Stimulated activated CD4-positive, alpha-beta T cell treated with anti-CD3 and anti-CD28 coated beads, Interleukin-15, amount 100 ng/mL, for 48 hours (primary cell): ENCODE measurements at places on chromosomes 13 and 19.

DNA sequence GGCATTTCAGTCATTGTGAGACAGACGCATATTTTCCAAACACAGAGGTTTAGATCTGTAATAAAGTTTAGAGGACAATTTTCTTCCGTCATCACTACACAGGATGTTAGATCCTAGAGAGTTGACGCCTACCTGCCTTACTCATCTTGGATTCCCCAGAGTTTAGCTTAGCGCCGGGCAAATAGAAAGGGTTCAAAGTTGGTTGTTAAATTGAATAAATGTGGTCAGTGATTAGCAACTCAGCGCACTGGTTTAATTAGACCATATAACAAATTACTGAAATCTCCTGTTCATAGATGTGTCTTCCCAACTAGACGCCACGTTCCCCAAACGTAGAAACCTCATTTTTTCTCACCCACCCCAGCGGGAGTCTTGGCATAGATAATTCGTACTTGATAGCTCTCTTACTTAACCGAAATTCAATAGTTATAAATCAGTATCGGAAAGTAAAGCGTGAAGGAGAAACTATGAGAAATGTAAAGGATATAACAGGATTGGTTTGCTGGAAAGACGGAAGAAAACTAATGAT is 726 bp upstream of the UFM1 start:
- peak; percentile 17 for DNase-seq

GRCh38 chr19:51204321-51204720 is 20.6 kb upstream of the CD33 start:
- DNase-seq: no peak

DNA sequence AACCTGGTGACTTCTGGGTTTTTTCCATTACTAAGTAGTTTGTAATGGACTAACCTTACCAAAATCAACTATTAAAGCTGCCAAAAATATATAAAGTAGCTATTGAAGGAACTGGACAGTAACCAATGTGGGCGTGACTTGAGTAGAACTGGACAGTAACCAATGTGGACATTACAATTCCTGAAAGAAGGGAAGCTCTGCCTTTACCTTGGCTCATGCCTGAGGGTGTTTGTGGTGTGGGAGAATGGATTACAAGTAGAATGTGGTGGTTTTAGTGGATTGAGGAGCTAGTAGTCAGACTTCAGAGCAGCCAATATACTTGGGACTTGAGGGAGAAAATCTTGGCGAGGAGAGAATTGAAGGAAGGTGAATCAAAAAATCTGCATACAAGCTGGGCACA is 17.5 kb downstream of the LRRC63 start:
- no peak for DNase-seq

- DNase-seq: no peak
Measured at GRCh38 chr13:72536714-72537394, 190.6 kb downstream of the MZT1 start.

- peak; percentile 36 for DNase-seq
Measured at GRCh38 chr13:26254583-26255111, 718 bp downstream of the CDK8 start.

GRCh38 chr13:99577934-99578917 is 77.0 kb downstream of the TM9SF2 start:
- no peak for DNase-seq

DNA sequence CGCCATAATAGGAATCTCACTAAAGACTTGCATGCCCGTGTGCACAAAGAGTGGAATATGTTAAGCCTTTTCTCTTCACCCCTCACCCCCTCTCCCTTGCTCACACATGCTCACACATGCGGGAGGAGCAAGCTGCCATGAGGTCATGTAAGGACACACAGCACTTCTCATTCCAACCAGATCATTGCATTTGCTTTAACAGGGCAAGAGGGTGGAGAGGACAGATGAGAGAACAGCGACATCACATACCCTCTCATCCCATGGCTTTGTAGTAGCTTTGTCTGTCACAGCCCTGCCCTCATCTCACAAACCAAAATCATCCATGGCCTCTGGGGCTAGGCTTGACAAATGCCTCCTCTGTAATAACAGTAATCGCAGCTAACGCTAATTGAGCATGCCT is 145.6 kb upstream of the FRY start:
- no peak for DNase-seq

DNA sequence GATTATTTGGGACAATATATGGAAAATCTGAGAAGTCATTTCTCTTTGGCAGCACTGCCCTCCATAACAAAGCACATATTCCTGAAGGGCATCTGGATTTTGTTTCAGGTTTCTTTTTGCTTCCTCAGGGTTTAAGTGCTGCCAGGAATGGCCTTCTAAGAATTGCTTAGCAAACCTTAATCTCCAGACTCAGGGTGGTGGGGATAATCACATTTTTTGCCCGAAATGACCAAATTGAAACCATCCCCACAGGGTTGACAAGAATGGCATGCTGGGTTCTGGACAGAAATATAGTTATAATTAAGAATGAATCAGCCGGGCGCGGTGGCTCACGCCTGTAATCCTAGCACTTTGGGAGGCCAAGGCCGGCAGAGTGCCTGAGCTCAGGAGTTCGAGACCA is 6.4 kb upstream of the CDADC1 start:
- no peak for DNase-seq

DNA sequence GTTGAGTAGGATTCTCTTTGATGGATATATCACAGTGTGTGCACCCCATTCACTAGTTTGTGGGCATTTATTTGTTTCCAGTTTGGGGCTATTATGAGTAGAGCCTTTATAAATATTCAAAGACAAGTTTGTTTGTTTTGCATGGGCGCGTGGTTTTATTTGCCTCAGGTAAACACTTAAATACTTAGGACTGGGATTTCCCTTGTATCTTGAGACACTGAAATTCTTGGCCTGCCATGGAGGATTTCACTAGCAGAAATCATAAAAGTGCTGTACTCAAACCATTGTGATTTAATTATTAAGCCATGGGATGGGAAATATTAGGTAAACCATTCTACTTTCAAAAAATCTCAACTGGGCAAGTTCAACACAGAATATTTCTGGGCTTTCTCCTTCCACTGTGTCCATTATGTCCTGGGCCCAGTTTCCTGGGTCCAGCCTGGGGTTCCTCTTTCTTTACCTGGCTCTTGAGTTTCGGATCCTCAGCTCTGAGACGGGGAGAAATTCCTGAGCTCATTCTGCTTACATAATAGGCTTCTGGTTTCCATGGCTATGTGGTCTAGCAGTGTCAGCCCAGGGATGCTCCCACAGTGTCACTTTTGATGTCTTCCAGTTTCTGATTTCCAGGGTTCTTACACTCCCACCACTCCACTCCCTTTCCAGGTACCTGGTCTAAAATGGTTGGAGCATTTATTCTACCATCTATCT is 14.4 kb downstream of the MYO16 start:
- no peak for DNase-seq

DNA sequence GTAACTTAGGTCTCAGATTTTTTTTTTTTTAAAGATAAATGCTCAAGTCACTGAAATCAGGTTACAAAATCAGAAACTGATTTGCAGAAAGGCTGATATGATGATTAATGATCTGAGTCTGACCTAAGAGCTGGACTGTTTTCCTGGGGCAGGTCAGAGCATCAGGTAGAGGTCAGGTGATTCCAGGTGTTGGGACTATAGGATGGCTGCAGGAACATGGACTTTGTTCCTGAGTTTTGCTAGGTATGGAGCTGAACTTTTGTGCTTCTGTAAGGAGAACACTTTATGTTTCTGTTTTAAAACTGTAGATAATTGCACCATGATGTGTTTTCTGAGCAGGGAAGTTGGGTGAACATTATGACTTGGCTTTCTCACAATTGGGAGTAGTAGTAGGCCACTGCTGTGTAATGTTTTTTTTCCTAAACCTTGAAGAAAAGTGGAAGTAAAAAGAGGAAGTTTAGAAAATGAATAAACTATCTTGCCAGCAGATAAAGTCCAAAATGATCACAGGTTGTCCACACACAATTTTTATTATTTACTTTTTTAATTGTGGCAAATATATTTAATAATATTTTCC is 297.2 kb downstream of the DCT start:
- DNase-seq: no peak

GRCh38 chr19:35731779-35732405 is 10.4 kb downstream of the IGFLR1 start:
- DNase-seq: no peak

GRCh38 chr13:59950266-59950665 is 213.5 kb downstream of the DIAPH3 start:
- DNase-seq: no peak

GRCh38 chr19:19575411-19575810 is 37.3 kb downstream of the CILP2 start:
- no peak for DNase-seq

GRCh38 chr13:38346764-38347163 is 2.9 kb upstream of the UFM1 start:
- no peak for DNase-seq

DNA sequence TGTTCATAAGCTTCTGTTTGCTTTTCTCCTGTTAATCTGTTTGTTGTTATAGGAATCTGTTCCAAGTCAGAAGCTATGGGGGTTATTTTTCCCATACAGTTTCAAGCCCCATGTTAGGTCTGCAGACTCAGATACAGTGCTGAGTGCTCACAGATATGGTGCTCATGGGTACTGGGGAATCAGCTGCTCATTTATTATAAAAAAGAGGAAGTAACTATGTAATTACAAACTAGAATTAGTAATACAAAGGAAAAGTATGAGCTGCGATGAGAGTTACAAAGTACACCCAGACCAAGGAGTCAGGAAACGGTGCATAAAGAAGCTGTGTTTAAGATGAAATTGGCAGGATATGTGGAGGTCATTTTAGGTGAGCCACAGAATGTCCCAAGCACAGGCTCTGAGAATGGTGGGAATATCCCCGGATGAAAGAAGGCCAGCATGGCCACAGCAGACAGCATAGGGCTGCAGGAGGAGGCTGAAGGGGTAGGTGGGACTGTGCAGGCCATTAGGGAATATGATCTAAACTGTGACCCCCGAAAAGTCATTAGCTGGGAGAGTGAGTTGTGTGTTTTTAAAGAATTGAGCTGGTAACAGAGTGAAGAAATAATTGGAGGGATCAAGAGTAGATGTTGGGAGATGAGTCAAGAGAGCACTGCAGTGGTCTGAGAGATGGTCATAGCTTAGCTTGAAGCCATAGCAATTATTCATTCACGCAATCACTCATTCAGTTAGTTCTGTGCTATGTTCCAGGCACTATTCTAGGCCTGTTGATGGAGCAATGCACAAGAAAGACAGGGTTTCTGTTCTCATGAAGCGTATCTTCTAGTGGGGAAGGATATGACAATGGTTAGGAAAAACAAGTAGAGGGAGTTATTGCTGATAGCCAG is 177.4 kb upstream of the UBL3 start:
- no peak for DNase-seq

GRCh38 chr13:113916330-113916815 is 52.5 kb upstream of the GAS6 start:
- DNase-seq: no peak

GRCh38 chr13:32038343-32038742 is 6.8 kb downstream of the FRY start:
- DNase-seq: no peak

DNA sequence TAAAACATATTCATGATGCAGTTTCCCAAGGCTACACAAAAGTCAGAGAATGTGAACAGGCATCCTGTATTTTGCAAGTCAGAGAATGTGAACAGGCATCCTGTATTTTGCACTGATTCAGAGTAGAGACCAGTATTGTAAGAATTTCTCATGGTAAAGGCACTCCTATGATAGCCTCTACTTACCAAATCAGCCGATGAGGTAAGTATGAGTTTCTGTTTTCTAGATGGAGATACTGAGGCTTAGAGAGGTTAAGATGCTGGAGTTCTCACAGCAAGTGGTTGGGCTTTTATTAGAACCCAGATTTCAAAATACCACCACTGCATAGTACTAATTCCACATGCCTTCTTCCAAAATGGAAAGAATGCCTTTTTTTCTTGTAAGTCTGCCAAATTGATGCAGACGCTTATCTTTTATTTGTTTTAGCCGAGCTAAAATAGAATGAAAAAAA is 12.3 kb downstream of the TPT1 start:
- DNase-seq: no peak

DNA sequence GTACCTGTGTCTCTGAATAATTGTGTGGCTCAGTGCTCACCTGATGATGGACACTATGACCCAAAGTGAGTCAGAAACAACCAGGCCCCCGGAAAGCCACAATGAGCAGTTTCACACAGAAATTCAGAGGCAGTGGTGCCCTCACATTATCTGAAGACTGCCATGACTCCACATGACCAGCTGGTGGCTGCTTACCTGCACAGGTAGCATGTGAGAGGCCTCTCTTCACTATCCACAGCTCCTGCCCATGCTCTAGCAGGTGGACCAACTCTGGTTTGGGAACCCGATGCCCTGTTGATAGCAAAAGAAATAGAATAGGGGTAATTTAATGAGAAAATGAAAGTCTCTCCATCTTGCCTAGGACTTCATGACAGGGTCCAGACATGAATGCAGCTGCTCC is 7.2 kb downstream of the ZNF550 start:
- DNase-seq: no peak

DNA sequence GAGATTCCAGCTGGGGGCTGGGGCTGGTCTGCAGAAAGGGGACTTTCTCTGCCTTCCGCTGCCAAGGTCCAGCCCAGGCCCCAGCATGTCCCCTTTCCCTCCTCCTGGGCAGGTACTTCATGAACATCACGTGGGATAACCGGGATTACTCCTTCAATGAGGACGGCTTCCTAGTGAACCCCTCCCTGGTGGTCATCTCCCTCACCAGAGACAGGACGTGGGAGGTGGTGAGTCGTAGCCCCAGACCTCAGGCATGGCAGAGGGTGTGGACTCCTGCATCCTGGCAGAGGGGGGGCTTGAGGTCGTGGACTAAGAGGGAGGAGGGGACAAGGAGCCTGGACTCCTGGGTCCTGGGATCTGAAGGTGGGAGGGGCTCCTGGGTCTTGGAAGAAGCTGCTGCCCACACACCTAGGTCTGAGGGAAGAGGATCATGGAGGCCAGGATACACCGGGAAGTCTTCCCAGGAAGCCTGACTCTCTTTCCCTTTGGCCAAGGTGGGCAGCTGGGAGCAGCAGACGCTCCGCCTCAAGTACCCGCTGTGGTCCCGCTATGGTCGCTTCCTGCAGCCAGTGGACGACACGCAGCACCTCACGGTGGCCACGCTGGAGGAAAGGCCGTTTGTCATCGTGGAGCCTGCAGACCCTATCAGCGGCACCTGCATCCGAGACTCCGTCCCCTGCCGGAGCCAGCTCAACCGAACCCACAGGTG is 20.6 kb downstream of the GRIN2D start:
- no peak for DNase-seq

GRCh38 chr13:111006506-111007031 is 91.7 kb upstream of the ANKRD10 start:
- no peak for DNase-seq
